Calu3 (cell line): ENCODE measurements at places on chromosomes 5 and 9. TPM values are rescaled to one million over a fixed set of nuclear protein-coding genes. Genes with fewer than 3 reads are reported as not detected.
A peak's percentile ranks its signal among the peaks of the same experiment; 100 is the strongest.

The KIF4B gene
- not detected in 2 replicates for total RNA-seq

- H3K4me1 ChIP-seq: no peaks in the 10 kb centered on the region
- H3K36me3 ChIP-seq: no peaks in the 10 kb centered on the region
- DNase-seq: no peak
- H3K27ac ChIP-seq: no peak overlapping the region
- H3K27me3 ChIP-seq: peaks cover 79% of the 10 kb centered on the region
- H3K4me3 ChIP-seq: no peak overlapping the region
Measured at GRCh38 chr5:167995844-167996425, 295.5 kb upstream of the WWC1 start.

- H3K4me1 ChIP-seq: peaks cover 2% of the 10 kb centered on the region
- H3K36me3 ChIP-seq: no peaks in the 10 kb centered on the region
- H3K27ac ChIP-seq: no peak overlapping the region
- H3K27me3 ChIP-seq: no peaks in the 10 kb centered on the region
- H3K4me3 ChIP-seq: no peak overlapping the region
Measured at GRCh38 chr9:121645003-121645402, 6.4 kb upstream of the DAB2IP start.

The WDR38 gene
- total RNA-seq: not detected in 2 replicates

DNA sequence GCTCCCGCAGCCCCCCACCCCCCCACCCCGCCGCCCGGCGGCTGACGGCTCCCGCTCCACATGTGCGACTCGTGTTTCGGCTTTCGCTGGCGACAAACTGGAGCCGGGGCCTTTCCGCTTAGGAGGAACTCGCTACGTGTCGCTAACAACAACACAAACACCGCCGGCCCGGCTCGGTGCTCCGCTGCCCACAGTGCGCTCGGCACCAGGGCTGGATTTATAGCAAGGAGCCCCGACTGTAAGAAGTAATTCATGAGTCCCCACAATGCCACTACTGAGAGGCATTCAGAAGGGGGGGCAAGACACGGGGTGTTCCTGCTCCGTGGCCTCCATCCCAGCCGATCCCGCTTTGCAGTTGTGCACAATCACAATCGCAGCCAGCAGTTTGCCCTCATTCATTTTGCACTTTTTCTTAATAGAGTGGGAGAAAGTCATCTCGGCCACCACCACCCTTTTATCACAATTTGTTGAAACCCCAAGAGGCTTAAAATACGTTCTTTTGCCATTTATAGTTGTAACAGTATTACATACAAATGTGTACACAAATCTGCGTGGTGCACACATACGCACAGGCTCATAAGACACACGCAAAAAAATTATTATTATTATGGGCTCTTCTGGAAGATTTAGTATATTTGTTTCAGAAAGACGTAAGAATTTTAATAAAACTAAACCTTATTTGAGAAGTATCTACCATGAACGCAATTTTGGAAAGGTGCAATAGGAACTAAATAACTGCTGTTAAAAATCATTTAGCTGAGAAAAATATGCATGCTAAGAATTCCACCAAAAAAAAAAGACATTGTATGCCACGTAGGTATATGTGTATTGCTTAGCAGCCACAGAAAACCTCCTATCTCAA lies 48.1 kb downstream of the EBF1 start:
- peaks cover 65% of the 10 kb centered on the region for H3K27me3 ChIP-seq
- H3K4me1 ChIP-seq: no peaks in the 10 kb centered on the region
- H3K27ac ChIP-seq: no peak overlapping the region
- no peaks in the 10 kb centered on the region for H3K36me3 ChIP-seq

DNA sequence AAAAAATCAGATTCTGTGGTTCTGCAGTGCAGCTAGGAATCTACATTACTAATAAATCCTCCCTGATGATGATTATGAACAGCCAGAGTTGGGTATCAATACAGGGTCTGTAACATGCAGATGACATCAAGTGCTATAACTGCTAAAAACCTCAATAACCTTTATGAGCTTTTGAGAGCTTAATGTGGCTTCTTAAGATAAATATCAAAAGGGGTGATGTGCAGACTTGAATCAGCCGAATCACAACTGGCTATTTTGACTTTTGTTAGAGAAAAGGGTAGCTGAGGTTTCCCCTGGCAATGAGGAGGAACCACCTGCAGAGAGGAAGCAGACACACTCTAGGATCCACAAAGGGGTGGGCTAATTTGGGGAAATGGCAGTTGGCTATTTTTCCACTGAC lies 30.2 kb downstream of the CAPSL start:
- H3K4me3 ChIP-seq: no peak overlapping the region
- H3K27ac ChIP-seq: no peak overlapping the region
- no peaks in the 10 kb centered on the region for H3K27me3 ChIP-seq
- no peaks in the 10 kb centered on the region for H3K4me1 ChIP-seq

GRCh38 chr5:124650147-124650561 lies 96.3 kb downstream of the ZNF608 start:
- DNase-seq: no peak
- peaks cover 60% of the 10 kb centered on the region for H3K4me1 ChIP-seq
- H3K27me3 ChIP-seq: no peaks in the 10 kb centered on the region
- H3K27ac ChIP-seq: peak overlapping the region; percentile 83
- peak overlapping the region; percentile 92 for H3K4me3 ChIP-seq
- peaks cover 22% of the 10 kb centered on the region for H3K36me3 ChIP-seq

DNA sequence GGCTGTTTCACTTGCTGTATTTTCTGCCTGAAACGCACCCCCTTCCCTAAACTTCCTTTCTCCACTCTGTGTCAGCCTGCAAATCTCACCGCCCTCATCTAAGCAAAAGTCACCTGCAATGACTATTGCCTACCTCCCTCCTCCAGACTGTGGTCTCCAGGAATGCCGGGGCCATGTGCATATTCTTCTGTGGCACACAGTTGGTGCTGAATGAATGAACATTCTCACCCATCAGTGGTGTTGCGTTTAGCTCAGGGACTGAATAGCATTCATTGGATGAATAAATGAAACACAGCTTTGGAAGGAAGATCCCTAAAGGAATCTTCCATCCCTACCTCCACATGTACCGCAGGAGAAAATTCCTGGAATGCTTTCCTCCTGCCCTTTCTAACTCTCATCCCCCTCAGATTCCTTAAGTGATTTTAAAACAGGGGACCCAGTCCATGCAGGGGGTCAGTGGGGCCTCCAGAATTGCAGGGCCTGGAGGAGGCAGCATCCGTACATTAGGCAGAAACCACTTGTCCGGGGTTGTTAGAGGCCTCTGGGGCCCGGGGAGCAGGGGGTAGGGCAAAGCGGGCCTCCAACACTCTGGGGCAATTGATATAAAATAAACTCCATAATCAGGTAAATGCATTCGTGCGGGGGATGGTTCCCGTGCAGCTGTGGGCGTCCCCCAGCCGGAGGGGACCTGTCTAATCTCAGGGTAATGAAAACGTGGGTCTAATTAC lies 28.3 kb upstream of the PTGS1 start:
- H3K27me3 ChIP-seq: peaks cover 36% of the 10 kb centered on the region
- H3K27ac ChIP-seq: no peak overlapping the region
- H3K4me1 ChIP-seq: no peaks in the 10 kb centered on the region
- H3K36me3 ChIP-seq: peaks cover 4% of the 10 kb centered on the region

GRCh38 chr5:54234304-54234933 lies 76.0 kb downstream of the ARL15 start:
- H3K4me1 ChIP-seq: no peaks in the 10 kb centered on the region
- no peak overlapping the region for H3K27ac ChIP-seq
- no peak overlapping the region for H3K4me3 ChIP-seq
- no peaks in the 10 kb centered on the region for H3K27me3 ChIP-seq

GRCh38 chr5:21644032-21644431 lies 1209.1 kb downstream of the CDH12 start:
- no peak overlapping the region for H3K27ac ChIP-seq
- no peak overlapping the region for H3K4me3 ChIP-seq
- no peaks in the 10 kb centered on the region for H3K4me1 ChIP-seq
- no peak for DNase-seq
- H3K36me3 ChIP-seq: no peaks in the 10 kb centered on the region

The C6 gene
- 0.24 TPM in 1 of 2 replicates, not detected in the other for total RNA-seq

- H3K27ac ChIP-seq: no peak overlapping the region
- no peak overlapping the region for H3K4me3 ChIP-seq
- H3K27me3 ChIP-seq: no peaks in the 10 kb centered on the region
- no peaks in the 10 kb centered on the region for H3K36me3 ChIP-seq
Measured at GRCh38 chr9:130117816-130118632, 54.2 kb upstream of the NCS1 start.
